NCI-H510A (cell line): ENCODE measurements at places on chromosomes 6 and 20.

DNA sequence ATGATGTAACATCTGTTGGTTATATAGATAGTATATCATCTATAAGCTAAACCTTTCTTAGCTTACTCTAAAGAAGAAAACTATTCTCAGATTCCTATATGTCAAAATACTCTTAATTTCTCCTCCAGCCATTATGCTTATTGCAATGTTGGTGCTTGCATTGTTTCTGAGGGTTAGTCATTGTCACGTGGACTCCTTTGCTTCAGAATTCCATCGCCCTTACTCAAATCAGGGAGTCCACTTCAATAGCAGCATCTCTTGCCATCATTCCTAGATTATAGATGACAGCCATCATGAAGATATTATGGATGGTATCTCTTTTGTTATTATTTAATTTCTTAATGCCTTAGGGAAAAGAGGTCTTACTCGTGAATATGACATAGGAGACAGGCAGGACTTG lies 776.1 kb downstream of the TENT5A start:
- DNase-seq: no peak

DNA sequence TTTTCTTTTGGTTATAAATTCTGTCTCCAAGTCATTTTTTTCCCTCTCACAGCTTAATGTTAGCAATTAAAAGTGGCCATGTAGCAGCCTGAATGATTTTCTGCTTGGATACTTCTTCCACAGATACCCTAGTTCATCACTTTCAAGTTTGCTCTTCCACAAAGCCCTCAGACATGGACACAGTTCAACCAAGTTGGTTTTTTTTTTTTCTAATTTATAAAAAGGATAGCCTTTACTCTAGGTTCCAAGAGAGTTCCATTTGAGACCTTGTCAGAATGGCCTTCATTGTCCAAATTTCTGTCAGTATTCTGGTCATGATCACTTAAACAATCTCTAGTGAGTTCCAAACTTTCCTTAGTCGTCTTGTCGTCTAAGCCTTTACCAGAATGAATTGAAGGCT lies 40.0 kb downstream of the RSPH3 start:
- no peak for DNase-seq

DNA sequence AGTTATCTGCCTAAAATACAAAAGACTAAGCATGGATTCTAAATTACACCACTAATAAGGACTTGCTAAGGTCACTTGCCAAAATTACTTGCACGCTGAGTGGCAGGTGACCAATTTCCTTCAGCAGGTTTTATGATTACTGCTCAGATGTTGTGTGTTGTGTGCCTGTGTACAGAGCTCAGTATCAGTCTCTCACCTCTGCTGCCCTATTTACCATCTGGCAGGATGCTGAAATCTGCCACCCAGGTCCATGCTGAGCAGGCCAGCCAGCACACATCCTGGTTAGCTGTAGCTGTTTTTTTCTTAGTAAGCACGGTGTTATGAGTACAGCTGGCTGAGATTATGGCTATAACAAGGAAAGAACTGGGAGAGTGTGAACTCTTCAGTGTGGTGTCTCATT lies 34.0 kb downstream of the ELOVL4 start:
- DNase-seq: no peak

- no peak for DNase-seq
Measured at GRCh38 chr6:157337751-157338150, 14.4 kb upstream of the TMEM242 start.

DNA sequence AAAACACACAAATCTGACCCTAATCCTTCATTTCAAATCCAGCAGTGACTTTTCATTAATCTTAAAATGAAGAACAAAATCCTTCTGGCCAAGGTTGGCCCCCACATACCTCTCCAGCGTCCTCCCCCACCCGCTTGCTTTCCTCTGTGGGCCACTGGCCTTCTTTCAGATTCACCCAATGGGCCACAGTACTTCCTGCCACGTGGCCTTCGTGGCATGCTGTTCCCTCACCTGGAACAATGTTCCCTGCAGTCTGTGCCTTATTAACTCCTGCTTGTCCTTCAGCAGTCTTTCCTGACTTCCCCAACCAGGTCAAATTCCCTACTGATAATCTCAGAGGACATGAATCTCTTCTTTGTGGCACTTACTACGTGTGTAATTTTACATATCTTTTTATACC lies 5.3 kb upstream of the GTF2H4 start:
- no peak for DNase-seq

- no peak for DNase-seq
Measured at GRCh38 chr6:154945271-154945890, 49.7 kb upstream of the TIAM2 start.

DNA sequence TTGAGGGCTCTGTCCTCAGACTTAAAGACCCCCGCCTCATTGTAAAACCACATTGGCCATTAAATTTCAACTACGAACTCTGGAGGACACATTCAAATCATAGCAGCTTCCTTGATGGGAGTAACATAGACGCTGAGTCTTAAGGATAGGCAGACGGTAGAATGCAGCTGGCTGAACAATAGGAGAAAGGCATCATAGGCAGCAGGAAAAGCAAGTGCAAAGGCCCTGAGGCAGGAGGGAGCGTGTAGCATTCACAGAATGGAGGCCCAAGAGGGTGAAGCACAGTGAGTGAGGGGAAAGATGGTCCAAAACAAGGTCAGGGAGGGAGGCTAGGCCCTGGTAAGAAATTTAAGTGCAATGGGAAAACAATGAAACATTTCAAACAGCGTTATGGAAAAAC lies 8.6 kb upstream of the PFDN4 start:
- no peak for DNase-seq

DNA sequence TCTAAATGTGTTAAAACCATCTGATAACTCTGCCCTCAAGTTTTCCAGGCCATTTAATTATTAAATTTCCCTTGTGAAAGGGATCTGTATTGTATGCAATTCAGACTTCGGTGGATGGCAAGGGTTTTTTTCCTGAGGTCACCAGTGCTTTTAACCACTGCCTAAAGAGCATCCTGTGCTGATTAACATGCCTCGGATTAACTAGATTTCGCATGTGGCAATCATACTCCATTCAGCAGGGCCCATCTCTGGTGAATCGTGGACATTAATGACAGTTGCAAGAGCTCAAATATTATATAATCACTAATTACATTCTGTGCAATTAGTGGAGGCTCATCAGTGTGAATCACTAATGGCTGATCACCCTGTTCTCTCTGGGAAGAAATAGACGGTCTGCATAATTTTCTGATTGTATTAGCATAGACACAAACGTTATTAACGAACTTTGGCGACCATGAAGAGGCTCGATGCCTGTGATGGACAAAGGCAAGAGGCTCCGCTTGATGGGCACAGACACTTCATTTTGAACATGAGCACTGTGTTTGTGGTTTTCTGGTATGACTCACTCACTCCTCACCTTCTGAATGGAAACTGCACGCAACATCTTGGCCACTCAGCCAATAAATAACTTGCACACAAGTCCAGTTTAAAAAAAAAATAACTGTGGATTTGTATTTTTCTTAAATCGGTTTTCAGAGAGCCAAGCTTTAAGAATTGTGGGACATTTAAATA lies 31.4 kb downstream of the LINC00237 start:
- peak; percentile 43 for DNase-seq

GRCh38 chr6:150531957-150532356 lies 67.7 kb upstream of the PLEKHG1 start:
- DNase-seq: no peak

- no peak for DNase-seq
Measured at GRCh38 chr20:18734525-18735189, 78.9 kb upstream of the SCP2D1 start.

DNA sequence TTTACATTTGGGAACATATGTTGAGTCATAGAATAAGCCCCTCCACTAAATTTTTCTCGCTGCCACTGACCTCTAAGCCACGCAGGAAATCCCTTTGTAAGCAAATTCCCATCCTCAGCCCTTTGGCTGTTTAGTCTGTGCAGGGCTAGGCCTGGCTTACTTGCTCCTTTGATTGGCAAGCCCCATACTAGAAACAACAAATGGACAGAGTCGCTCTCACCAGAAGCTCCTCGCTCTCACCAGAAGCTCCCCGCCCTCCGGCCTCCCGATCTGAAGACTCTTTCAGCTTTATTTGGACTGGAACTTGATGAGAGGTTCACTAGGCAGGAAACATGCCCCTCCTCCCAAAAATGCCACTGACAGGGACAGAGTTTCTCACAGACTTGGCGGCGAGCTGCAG lies 149.2 kb upstream of the EXOC2 start:
- no peak for DNase-seq

DNA sequence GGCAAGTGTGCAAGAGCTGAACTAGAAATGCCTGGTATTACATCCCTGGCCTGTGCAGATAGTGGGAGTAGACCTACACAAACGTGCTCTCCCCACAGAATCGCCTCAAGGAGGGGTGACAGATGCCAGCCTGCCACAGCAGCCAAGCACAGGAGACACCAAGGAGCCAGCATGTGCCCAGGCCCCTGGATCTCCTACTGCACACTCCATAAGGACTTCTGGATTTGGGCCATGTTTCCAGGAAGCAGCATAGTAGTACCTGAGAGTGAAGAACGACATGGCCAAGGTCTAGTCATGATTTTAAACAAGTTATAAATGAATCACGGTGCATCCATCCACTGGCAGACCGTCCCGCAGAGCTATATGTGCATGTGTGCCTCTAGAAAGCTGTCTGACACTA lies 232.2 kb downstream of the SYNDIG1 start:
- no peak for DNase-seq

DNA sequence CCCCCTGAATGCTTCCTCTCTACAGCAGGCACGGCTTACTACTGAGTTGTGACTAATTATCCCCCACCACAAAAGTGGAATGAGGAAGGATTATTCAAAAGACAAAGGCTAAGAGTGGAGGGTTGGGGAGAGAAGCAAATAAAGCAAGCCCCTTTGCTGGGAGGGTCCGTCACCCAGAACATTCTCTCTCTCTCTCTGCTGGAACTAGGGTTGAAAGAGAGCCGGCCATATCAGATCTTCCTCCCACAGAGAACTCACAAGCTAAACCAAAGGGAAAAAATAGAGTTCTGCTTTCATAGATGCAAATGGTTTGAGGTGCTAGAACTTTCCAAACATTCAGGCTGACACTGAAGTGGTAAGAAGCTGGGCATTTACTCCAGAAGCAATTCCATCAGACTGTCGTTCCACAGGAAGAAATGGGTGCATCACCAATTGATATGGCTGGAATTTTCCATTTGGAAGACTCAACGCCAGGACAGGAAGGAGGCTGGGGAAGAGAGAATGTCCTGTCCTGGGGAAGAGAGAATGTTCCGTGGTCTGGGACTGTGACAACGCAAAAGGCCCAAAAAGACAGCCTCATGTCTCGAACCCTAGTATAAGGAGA lies 7.9 kb downstream of the ZMYND8 start:
- no peak for DNase-seq

DNA sequence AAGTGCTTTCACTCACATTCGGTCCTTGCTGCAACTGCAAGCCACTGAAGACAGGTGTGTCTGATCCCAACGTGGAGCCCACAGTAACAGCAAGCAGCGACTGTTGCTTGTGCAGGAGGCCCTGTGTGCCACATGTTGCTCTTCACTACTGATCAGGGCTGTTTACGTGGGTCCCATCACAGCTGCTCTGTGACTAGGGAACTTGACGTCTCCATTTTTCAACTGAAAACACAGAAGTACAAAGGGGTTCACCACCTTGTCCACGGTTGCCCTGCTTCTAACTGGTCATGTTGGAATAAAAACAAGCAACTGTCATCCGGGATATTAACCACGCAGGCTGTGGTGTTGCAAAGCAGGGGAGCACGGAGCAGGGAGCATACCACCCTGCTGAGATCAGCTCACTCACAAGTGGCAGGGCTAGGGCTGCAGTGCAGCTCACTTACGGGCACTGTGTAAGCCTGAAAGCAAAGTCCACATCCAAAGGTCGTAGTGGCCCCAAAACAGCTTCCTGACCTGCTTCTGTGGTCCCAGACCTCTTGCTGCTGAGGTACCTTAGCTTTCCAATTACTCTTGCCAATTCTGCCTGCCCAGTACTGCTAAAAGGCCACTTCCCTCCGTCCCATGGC lies 105.8 kb upstream of the DUSP22 start:
- no peak for DNase-seq

- DNase-seq: no peak
Measured at GRCh38 chr6:53041356-53041755, 23.8 kb upstream of the FBXO9 start.

- no peak for DNase-seq
Measured at GRCh38 chr6:139166238-139166955, 31.5 kb downstream of the HECA start.

DNA sequence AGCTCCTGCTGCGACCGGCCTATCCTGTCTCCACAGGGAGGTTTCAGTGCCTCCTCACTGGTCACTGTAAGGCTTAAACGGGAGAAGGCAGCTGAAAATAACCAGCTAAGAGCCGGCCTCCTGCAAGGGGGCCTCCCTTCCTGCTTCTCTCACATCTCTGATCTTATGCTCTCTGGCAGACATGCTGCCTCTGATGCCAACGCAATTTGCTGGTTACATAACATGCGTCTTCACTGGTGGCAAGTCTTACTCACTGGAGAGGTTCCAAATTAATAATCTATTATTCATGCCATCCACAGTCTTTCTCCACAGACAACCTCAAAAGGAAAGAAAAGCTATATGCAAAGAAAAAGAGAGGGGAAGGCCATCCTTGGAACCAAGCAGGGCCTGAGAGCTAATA lies 91.8 kb upstream of the LRFN2 start:
- no peak for DNase-seq

GRCh38 chr6:76972474-76972873 lies 490.8 kb downstream of the HTR1B start:
- DNase-seq: no peak

- DNase-seq: no peak
Measured at GRCh38 chr6:169162752-169163407, 90.8 kb downstream of the THBS2 start.

DNA sequence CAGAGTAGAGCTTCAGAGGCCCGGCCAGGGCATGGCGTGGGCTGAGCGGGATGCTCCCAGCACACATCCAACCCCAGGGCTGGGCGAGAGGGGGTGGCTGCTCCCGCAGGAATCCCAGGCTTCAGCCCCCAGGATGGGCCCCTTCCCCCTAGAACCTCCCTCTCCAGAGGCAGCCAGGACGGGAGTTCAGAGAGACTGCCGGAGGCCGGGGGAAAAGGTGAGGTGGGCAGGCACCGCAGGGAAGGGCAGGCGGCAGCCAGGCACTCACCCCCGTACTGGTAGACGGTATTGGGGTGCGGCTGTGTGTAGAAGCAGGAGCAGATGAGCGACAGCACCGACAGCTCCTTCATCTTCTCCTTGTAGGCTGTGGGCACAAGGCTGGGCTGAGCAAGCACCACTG lies 9.3 kb downstream of the STMN3 start:
- no peak for DNase-seq

- DNase-seq: no peak
Measured at GRCh38 chr6:125867483-125867942, 76.8 kb downstream of the NCOA7 start.

GRCh38 chr6:132079286-132079685 lies 128.1 kb upstream of the CCN2 start:
- no peak for DNase-seq
